ENCODE measurements at places on chromosomes 11 and 22. TPM values are rescaled to one million over a fixed set of nuclear protein-coding genes. Genes with fewer than 3 reads are reported as not detected.

DNA sequence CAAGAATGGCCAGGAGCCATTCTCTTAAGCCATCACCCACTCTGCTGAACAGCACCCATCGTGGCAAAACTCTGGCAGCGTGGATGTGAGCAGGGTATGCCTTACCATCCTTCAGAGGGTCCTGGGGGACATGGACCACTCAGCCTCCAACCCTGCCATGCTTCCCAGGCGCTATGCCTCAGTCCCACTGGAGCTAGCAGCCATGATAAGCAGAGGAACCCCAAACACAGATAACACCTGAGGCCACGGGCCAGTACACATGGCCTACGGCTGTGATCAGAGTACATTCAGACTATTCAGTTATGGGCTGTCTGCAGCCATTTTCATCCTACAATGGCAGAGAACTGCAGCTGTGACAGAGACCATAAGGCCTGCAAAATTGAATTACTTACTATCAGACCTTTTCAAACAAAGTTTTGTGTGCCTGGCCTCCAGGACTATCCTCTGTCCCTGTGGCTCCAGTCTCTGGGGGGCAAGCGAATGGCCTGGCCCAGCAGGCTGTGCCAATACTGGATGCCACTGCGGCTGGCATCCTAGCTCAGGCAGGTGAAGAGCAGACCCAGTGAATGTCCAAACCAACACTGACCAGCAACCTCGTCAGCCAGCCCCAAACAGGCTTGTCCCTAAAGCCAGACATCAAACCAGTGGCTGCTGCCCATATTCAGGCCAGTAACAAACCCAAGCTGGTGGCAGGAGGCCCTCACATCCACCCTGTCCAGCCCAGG lies 6.9 kb downstream of the ARVCF start:
- DNase-seq = no peak

DNA sequence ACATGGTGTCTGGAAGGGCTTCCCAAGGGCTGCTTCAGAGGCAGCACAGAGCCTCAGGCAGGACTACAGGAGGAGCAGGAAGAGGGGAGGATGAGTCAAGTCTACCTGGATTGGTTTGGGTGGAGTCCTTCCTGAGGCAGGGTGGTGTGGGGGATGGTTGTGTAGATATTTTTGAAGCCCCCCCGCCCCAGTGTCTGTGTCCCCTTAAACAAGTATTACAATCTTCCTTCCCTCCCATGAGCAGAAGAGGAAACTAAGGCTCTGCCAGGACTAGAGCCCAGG lies 34.7 kb upstream of the FCHSD2 start:
- DNase-seq = no peak

- DNase-seq = no peak
Observed at GRCh38 chr11:134512061-134512460, 100.0 kb upstream of the B3GAT1 start.

DNA sequence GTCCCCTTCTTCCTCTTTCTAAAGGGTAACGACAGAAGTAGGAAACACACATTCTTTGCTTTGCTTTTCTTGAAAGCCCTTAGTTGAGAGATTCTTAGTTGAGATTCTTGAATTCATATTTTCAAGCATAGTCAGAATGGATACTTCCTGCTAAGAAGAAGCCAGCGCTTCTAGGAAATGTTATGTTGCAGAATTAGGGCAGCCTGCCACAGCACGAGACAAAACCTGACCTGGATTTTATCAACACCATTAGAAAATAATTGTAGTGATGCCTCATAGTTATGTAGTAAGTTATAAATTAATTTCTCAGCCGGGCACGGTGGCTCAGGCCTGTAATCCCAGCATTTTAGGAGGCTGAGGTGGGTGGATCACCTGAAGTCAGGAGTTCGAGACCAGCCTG lies 37.9 kb upstream of the NUP160 start:
- DNase-seq = peak; percentile 47

- no peak for DNase-seq
Observed at GRCh38 chr11:80432057-80432456, 991.2 kb upstream of the TENM4 start.

Gene CCDC88B
- 68.3 TPM for total RNA-seq

Gene MYBPC3
- total RNA-seq = not detected

Gene OR8G5
- not detected for total RNA-seq

Gene OR8D1
- total RNA-seq = not detected
